ENCODE measurements at places on chromosomes 11 and 22. TPM values are rescaled to one million over a fixed set of nuclear protein-coding genes. Genes with fewer than 3 reads are reported as not detected.

Gene HNRNPUL2
- 13.3 TPM for total RNA-seq

Gene OR4C13
- total RNA-seq = not detected

Gene ASCL2
- total RNA-seq = 2.3 TPM

Gene ZNF70
- total RNA-seq = 0.52 TPM

Gene BLID
- not detected for total RNA-seq

Measured in mononuclear cell (primary cell).